Muscle of arm (tissue), 14 donors: ENCODE measurements at places on chromosomes 4 and X. TPM values are rescaled to one million over a fixed set of nuclear protein-coding genes. Genes with fewer than 3 reads are reported as not detected.

DNA sequence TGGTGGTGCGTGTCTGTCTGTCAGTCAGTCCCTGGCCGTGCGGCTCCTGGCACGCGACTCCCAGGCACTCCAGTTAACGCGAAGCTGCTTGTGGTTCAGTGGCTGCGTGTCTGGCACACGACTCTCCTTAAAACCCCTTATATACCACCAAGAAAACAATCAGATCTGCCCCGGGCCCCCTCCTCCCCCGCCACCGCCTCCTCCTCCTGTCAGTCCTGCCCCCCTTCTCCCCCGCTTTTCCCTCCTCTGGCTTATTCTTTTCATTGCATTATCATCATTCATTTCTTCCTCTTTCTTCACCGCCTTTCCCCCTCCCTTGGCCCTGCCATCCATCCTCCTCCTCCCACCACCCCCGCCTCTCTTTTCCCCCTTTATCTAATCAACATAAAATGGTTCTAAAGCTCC lies at the start of gene NEUROG2:
Gene NEUROG2, minus strand, starts transcription at position 115 of the 405 bp plus-strand sequence. CDS start 705 bp downstream, outside the sequence.
- DNase-seq, result no peak

GRCh38 chrX:39167791-39168190 lies 366.5 kb downstream of the MID1IP1 start:
- no peak for DNase-seq

- DNase-seq, result no peak
Observed at GRCh38 chrX:120514236-120514635, 45.1 kb upstream of the LAMP2 start.

DNA sequence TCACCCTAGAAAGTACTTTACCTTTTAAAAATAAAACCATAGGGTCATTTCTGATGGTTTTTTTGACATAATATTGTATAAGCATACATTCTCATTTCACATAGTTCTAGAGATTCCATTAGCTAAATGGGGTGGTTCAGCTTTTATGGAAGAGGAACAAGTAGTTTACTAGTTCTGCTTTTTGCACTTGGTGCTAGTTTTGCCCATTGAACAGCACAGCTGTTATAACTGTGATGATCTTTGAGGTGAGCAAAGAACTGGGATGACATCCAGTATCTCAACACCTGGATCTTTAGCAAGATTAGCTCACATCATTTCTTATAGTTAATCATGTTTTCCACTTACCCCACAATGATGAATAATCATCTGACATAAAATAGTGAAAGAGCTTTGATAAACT lies 40.9 kb downstream of the MOB1B start:
- DNase-seq, result no peak

ARMCX1 gene
- 94.8 TPM for polyA plus RNA-seq

DNA sequence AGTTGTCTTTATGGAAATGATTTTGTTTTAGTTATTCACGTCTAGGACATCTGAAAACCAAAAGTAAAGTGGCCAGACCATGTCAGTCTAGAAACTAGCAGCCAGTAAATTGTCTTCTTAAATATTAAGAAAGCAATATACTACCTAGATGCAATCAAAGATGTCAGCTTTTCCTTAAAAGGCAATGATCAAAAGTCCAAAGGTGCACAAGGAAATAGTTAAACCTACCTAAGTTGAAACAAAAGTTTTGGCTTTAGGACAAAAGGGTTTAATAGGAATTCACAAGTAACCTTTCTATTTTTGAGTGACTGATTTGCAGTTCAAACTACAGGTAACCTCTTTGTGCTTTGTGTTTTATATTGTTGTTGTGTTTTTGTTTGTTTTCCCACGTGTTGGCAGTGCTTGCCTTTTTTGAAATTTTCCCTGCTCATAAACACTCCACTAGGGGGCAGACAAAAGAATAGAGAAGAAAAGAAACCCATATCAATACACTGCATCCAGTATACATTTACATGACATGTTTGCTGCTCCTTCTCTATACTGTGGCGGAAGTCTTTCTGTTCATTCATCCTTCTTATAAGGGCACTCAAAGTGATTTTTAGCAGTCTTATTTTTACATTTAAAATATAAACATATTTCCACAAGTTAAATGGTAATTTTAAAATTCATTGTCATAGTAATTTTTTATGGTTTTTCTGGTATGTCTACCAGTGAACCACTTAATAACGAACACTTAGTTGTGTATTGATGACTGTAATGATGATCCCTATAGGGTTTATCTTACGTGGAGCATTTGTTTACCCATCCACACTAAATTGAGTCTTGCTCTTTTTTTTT lies 62.7 kb downstream of the GAB1 start:
- DNase-seq, result no peak

GRCh38 chr4:24601121-24601520 lies 16.8 kb upstream of the DHX15 start:
- DNase-seq, result no peak

ZIC3 gene
- not detected for polyA plus RNA-seq

DNA sequence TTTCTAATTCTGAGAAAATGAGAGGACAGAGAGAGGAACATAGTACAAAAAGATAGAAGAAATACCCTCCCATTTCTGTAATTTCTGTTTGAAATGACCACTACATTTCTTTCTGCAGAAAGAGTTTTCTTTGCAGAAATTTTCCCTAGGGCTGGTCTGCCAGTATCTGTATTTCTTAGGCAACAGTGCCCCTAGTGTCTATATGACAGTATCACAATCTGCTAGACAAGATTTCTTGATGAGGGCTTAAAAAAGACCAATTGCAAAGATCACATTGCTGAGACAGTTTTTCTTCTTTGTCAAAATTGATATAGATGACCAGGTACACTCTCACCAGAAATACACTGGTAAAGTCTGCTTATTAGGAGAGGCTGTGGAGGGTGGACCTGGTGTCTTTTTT lies 81.0 kb upstream of the ZDHHC15 start:
- DNase-seq, result peak; percentile 25

GRCh38 chrX:150926791-150927190 lies 28.3 kb upstream of the CD99L2 start:
- no peak for DNase-seq

PDGFC gene
- polyA plus RNA-seq, result 27.7 TPM

GRCh38 chrX:32155044-32155638 lies 1056.2 kb downstream of the DMD start:
- no peak for DNase-seq

DNA sequence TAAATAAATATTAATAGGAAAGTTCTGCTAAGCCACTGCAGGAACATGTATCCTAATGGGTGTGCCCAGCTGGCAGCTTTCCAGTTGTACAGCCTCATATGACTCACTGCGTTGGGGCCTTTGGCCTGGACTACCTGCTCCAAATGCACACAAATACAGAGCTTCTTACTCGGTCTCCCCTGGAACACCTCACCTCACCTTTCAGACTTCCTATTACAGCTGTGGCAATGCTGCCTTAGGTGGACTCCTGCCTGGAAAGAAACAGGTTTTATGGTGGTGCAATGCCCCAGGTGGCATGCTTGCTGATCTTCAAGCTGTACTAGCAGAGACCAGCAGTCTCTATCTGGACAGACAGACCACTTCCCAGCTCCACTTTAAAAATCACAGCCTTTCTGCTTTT lies 85.7 kb upstream of the EXOC1L start:
- DNase-seq, result peak; percentile 7

- no peak for DNase-seq
Observed at GRCh38 chr4:174633399-174633798, 111.1 kb upstream of the HPGD start.

BMP3 gene
- 2.5 TPM for polyA plus RNA-seq

CCDC120 gene
- 3.3 TPM for polyA plus RNA-seq

DNA sequence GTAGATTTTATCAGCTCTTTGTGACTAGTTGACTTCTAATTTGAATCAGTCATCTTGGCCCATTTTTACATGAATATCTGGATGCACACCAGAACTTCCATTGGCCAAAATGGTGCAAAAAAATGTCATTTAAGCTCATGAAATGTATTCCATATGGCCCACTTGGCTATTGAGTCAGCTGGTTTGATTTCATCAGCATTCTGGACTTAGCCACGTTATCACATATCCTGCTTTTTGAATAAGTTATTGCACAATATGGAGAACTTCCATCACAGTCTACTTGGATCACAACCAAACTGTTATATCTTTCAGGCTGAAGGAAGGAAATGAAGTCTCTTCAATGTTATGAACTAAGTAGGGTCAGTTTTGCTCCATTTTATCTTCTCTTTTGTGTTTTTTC lies 640.6 kb downstream of the PCDH7 start:
- peak; percentile 57 for DNase-seq

C4orf54 gene
- polyA plus RNA-seq, result 122 TPM

- DNase-seq, result no peak
Observed at GRCh38 chrX:154333837-154334271, 38.3 kb downstream of the TKTL1 start.

DNA sequence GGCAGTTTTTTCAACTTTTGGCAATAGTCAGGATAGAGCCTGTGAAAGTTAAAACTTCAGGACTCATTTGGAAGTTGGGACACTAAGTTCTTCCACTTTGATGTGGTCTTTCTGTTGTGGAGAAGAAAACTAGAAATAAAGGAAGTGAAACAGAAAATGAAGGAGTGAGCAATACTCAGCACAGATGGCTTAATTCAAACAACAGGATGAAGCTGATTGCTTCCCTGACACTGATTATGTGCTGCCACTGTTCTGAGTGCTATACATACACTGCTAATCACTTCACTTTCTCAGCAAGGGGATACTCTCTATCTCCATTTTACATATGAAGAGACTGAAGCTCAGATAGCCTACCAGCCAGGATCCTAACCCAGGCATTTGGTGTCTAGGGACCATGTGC lies 235.1 kb upstream of the CPEB2 start:
- DNase-seq, result no peak

DNA sequence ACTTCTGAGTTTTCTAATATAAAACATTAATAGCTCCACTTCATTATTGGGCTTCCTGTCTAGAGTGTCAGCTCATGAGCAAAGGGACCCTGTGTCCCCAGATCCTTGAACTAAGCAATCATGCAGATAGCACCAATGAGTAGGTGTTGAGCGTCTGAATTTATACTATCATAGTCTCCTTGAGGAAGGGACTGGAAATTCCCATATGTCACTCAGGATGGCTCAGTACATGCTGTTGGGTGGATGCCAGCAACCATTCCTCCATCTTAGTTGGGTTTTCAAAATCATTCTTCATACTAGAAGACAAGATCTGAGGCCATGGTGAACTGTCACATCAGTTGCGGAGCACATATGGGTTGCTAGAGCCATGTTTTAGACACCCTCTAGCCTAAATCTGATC lies 27.7 kb downstream of the CD99 start:
- DNase-seq, result no peak

MANBA gene
- 12.8 TPM for polyA plus RNA-seq

DNA sequence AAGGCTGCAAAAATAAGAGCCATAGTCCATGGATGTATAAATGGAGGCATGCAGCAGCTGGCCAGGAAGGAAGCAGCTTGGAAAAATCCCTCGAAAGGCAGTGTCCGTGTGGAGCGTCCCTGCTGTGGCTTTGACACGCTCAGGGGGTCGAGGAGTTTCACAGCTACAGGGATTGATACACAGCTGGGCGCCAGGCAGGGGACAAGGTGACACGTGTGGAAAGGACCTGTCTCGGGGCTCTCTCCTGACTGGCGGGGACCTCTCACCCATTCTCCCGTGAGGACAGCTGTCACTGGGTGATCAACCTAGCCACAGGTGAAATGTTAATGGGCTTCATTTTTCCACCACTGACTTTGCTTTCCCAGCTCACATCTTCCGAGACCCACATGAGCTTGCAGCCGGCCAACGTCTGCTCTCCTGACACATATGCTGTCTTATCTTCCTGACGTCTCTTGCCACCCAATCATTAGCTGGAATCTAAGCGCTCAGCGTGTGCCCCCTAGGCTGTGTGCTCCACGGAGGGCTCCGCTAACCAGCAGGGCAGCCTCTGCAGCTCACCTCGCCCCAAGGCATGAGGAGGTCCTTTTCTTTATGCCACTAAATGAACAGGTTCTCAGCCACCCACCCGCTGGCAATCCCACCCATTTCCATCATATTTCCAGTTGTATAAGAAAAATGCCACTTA lies 89.4 kb upstream of the AFAP1 start:
- no peak for DNase-seq

DNA sequence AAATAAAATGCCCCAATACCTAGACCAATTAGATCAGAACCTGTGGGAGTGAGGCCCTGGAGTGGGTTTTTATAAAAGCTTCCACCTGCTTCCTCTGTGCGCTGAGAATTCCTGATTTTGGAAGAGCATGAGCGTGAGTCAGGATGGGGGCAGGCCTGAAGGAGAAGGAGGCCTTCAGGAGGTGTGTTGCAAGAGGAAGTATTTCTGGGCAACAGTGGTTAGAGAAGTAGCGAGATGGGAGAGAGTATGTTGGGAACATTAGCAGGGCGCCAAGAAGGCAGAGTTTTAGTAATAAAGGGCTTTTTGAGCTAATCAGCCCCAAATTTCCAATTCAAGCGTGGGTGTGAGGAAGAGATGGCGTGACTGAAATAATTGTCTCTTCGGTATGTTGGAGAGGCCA lies 349.8 kb downstream of the UNC5C start:
- DNase-seq, result no peak

DNA sequence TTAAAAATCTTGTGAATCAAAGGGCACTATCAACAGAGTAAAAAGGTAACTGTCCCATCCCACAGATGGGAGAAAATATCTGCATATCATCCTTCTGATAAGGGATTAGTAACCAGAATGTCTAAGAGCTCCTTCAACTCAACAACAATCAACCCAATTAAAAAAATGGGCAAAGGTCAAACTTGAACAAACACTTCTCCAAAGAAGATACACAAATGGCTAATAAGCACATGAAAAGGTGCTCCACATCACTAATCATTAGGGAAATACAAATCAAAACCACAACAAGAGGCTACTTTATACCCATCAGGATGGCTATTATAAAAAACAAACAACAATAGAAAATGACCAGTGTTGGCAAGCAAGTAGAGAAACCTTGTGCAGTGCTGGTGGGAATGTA lies 43.3 kb downstream of the TMEM165 start:
- DNase-seq, result no peak

DNA sequence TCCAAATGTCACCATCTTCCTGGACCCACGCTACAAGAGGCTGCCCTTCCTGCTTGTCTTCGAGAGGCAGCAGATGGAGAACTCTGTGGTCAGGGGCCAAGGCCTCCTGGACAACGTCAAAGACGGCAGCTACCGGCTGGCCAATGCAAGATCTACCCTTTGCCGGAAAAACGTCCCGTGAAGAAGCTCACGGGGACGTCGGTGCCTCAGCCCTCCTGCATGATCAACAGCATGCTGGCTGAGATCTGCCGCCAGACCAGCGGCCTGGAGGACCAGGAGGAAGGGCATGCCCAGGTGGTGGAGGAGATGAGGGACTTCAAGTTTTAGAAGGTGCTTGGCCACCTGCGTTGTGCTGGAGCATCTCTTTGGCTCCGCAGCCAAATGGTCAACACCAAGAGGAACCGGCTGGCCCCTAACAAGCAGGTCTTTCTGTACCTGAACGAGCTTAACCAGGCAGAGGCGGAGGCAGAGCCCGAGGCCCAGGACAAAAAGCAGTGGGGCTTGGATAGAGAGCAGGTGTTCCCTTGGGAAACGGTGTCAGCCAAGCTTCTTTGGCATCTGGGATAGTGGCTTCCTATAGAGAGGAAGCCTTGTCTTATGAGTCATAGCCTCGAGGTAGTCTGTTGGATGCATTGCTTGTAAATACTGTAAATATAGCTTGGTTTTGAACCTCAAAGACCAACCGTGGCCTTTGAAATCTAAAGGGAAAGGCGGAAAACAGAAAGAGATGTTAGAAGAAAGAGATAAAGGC lies 94.8 kb upstream of the ELOVL6 start:
- no peak for DNase-seq
